ENCODE measurements at places on chromosomes 16 and 17. TPM values are rescaled to one million over a fixed set of nuclear protein-coding genes. Genes with fewer than 3 reads are reported as not detected.

DNA sequence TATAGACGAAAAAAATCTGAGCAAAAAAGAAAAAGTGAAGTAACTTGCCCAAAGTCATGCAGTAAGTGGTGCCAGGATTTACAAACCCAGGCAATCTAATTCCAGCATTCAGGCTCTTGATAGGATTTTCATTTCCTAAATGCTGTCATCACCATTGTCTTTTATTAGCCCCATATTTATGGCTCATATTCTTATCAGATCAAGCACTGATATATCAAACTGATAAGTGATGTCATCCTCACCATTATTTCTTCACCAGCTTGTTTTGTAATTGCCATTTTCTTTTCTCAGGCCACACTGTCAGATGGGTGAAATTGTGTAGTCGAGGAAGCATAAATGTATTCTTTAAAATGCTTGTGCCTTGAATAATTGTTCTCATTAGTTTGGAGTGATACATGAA lies 1.3 kb downstream of the RAD51C start:
- DNase-seq: no peak
- no peaks in the 10 kb centered on the region for H3K27me3 ChIP-seq

Gene KAT7
- total RNA-seq: 42.5 TPM

Gene COG1
- total RNA-seq: 41.2 TPM

- DNase-seq: no peak
- H3K27me3 ChIP-seq: no peaks in the 10 kb centered on the region
- H3K4me3 ChIP-seq: no peak overlapping the region
- H3K4me1 ChIP-seq: no peaks in the 10 kb centered on the region
- H3K36me3 ChIP-seq: no peaks in the 10 kb centered on the region
- no peak overlapping the region for H3K27ac ChIP-seq
Measured at GRCh38 chr17:77852731-77853130, 105.8 kb upstream of the TNRC6C start.

Gene RAC3
- 7.0 TPM for total RNA-seq

Gene C17orf67
- 1.7 TPM for total RNA-seq

GRCh38 chr16:56262551-56263245 lies 71.4 kb downstream of the GNAO1 start:
- no peaks in the 10 kb centered on the region for H3K27me3 ChIP-seq
- H3K27ac ChIP-seq: peak overlapping the region; percentile 33
- no peaks in the 10 kb centered on the region for H3K36me3 ChIP-seq
- no peaks in the 10 kb centered on the region for H3K4me1 ChIP-seq
- no peak overlapping the region for H3K4me3 ChIP-seq
- DNase-seq: no peak

DNA sequence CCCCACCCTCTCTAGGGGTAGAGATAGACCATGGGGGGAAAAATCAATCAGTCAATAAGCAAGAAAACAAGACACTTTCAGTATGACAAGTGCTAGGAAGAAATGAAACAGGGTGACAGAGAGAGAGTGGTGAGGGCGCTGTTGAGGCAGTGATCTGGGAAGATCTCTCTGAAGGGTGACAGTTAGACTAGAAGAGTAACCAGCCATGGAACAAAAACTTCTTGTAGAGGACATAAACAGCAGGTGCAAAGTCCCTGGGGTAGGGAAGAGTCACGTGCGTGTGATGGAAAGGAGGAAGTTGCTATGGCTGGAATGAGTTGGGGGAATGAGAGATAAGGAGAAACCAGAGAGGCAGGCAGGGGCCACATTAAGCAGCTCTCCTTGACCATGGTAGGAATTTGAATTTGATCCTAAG lies 16.8 kb upstream of the EMP2 start:
- H3K4me3 ChIP-seq: no peak overlapping the region
- H3K36me3 ChIP-seq: no peaks in the 10 kb centered on the region
- peaks cover 11% of the 10 kb centered on the region for H3K4me1 ChIP-seq
- no peaks in the 10 kb centered on the region for H3K27me3 ChIP-seq
- DNase-seq: no peak
- peak overlapping the region; percentile 69 for H3K27ac ChIP-seq
